ENCODE measurements at places on chromosomes 13 and 19.

- DNase-seq: no peak
Measured at GRCh38 chr13:31046711-31047279, 114.3 kb downstream of the TEX26 start.

GRCh38 chr19:54533476-54533875, 30.8 kb downstream of the LAIR2 start:
- DNase-seq: no peak

- DNase-seq: peak; percentile 61
Measured at GRCh38 chr19:38686530-38686888, 39.1 kb downstream of the ACTN4 start.

GRCh38 chr13:64154514-64154913, 2738.9 kb upstream of the PCDH20 start:
- no peak for DNase-seq

Measured in activated CD8-positive, alpha-beta T cell treated with anti-CD3 and anti-CD28 coated beads for 36 hours (primary cell).